ENCODE measurements at places on chromosomes 3 and 15.

- DNase-seq: peak; percentile 59
Measured at GRCh38 chr3:71402911-71403310, 180.6 kb downstream of the FOXP1 start.

DNA sequence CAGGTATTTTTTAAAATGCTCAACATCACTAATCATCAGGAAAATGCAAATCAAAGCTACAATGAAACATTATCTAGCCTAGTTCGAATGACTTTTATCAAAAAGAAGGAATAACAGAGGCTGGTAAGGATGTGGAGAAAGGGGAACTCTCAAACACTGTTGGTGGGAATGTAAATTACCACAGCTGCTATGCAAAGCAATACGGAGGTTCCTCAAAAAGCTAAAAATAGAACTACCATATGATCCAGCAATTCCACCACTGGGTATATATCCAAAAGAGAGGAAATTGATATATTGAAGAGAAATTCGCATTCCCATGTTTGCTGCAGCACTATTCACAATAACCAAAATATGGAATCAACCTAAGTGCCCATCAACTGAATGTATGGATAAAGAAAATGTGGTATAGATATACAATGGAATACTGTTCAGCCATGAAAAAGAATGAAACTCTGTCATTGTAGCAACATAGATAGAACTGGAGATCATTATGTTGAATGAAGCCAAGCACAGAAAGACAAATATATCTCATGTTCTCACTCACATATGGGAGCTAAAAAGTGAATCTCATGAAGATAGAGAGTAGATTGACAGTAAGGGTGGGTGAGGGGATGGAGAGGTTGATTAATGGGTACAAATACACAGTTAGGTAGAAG, 19.7 kb upstream of the CLN6 start:
- DNase-seq: peak; percentile 24

DNA sequence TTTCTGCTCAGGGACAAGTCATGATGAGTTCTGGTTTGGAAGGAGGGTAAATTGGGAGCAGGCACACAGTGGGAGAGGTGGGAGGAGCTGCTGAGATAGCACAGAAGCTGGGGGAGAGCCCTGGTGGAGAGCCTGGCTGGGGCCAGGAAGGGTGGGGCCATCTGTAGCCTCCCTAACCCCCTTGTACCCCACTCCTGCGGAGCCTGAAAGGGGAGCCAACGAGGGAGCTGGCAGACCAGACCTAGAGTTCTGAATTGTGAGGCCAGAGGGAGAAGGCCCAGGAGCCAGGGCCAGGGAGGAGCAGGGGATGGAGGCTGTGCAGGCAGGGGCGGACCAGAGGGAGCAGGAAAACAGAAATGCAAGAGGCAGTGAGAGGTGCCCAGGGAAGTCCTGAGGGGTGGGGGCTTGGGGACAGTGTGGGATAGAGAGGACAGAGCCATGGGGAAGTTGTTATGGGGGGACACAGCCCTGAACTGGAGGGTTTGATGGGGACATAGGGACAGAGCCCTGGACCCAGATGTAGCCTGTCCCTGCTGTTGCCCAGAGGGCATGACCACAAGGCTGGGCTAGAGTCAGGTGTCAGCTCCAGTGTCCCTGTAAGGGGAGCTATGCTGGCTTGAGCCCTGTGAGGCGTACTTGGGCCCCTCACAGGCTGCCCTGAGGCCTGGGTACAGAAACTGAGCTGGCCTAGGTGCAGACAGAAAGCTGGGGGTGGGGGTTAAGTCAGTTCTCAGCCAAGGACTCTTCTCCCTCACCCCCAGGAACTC, 1.2 kb downstream of the TMIE start:
- no peak for DNase-seq

GRCh38 chr3:132448216-132448961, 31.1 kb downstream of the DNAJC13 start:
- no peak for DNase-seq

GRCh38 chr3:159749406-159749805, 239.2 kb upstream of the IL12A start:
- no peak for DNase-seq

- DNase-seq: no peak
Measured at GRCh38 chr15:57248074-57248473, 128.2 kb upstream of the CGNL1 start.

DNA sequence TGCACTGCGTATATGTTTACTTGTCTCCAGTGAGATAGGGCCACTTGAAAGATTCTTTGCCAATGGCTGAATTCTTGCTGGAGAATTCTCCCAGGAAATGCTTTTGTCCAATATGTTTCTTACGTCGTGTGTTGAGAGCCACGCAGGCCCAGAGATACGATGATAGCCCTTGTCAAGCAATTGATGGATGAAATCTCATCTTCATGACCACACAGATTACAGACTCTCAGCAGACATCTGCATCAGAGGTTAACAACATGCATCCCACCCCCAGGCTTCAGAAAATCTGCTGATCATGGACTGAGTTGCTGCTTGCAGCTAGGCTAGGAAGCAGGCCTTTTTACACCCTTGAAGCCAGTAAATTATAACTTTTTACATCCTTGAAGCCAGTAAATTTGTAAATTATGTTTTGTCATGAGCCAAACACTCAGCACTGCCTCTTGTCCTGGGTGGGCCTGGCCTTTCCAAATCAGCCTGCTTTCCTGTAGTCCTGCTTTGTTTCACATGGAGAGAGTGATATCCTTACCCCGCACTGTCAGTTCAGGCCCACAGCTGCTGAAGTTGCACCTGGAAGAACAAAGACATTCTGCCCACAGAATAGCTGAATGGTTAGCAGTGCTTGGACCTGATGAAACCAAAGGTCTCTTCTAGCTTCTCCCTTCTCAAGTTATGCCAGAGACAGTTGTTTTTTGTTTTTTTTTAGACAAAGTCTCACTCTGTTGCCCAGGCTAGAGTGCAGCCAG, 84.4 kb downstream of the GPR156 start:
- no peak for DNase-seq

DNA sequence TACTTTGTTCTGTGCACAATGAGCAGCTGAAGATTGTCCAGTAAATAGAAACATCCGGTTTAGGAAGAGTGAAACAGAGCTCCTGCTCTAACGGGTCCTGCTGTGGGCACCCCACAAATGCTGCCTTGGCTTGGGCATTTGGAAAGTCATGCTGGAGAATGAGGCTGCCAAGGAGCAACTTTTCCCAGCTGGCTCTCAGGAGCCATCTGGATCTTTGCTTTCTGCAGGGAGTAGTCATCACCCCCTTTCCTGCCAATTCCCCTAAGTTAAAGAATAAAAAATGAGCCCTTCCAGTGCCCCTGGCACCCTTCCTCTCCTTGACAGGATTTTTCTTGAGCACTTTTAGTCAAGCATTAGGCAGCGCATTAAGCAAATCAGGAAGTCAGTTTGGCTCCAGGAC, 90.0 kb downstream of the FAM43A start:
- no peak for DNase-seq

DNA sequence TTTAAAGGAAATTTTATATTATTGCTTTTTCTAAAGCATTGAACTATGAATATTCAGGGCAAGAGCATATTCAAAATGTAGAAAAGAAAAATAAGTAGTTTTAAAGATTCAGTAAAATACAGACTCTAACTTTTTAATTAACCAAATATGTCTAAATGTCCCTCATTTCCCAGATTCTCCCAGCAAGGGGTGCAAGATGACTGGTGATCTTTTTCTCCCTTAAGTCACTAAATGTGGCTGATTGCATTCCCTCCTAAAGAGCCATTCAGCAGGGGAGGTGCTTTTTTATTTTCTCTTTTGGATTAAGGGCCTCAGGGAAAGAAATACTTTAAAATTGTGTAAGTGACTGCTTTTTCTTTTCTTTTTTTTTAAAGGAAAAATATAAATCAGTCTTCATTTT, 406.9 kb downstream of the OXSM start:
- DNase-seq: no peak

DNA sequence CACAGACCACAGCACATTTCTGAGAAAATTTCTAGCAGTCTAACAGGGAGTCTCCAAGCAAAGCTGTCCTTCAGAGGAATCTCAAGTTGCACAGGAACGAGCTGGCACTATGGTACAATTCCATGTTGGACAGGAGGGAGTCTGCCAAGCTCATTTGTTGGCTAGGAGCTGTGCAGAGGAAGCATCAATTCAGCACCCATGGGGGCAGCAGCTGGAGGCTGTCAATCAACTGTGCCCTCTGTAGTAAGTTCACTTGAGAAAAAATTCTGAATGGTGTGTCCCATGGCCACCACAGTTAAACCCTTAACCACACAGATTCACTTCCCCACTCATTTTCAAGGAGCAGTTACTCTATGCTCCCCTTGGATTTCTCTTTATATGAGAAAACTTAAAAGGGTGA, 298.5 kb upstream of the PPP2R3A start:
- DNase-seq: no peak

GRCh38 chr3:53102601-53103147, 27.6 kb downstream of the RFT1 start:
- DNase-seq: peak; percentile 9

DNA sequence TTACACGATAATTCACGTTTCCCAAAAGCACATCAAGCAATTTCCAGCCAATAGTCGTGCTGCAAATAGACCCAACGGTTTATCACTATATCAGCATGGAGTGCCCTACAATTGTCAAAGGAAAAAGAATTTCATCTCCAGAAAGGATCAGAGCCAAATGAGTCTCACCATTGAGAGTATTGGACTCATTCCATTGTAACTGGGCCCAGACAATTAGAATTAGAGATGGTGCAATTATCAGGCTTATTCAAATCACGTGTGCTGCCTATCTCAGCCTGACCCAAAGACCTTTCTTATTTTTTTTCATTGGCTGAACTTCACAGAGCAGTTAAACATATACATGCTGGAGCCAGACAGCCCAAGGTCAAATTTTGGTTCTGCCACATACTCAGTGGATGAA, 87.0 kb upstream of the LRTM1 start:
- DNase-seq: no peak

- no peak for DNase-seq
Measured at GRCh38 chr3:105401691-105402149, 35.0 kb downstream of the ALCAM start.

GRCh38 chr3:185089751-185090150, 63.1 kb downstream of the C3orf70 start:
- DNase-seq: no peak

GRCh38 chr3:146783446-146783845, 178.3 kb upstream of the PLSCR5 start:
- DNase-seq: no peak

DNA sequence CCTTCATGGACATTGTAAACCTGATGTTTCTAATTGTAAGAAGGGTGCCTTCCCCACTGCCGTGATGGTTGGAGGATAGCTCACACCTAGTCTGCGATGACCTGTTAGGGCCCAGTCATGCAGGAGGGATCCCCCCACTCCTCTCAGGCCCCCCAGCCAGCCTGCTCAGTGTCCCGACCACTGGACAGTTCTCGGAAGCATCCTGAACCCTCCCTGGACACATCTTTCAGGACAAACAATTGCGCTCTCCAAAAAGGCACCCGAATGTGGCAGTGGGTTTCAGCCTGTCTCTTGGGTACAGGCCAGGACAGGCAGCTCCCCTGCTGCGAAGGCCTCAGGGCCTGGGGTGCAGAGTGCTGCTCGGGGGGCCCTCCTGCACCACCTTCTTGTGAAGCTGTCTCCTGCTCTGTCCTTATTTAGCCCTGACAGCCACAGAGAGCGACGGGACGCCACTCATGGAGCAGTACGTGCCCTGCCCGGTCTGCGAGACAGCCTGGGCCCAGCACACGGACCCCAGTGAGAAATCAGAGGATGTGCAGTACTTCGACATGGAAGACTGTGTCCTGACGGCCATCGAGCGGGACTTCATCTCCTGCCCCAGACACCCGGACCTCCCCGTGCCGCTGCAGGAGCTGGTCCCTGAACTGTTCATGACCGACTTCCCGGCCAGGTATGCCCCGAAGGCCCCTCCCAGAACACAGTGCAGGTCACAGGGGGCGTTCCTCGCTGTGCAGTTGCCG, 132.3 kb downstream of the LRRK1 start:
- DNase-seq: no peak

DNA sequence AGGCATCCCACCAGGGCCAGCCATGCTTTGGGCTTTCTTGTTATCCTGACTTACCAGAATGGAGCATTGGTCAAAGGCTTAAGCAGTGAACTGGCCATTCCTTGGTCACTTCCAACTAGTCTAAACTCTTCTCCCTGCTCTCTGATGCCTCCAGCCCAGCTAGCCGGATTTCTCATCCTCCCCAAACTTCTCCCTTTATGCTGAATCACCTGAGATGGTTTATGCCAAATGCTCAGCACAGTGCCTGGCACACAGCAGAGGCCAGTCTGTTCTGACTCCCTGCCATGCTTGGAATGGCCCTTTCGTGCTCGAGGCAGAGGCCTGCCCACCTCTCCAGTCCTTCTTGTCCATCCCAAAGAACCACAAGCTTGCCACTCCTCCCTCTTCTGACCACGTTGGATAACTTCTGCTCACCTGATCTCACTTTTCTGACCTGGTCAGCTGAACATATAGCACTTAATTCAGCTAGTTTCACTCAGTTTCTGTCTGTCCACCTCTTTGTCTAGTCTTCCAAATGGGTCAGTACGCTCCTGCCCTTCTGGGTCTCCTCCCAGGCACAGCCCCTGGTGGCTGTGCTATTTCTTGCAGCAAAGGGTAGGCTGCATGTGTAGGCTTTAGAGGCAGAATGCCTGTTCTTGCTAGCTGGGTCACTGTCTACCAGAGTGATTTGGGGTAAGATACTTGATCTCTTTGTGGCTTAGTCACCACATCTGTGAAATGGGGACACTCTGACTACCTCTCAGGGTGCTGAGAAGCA, 2.2 kb upstream of the RBP1 start:
- DNase-seq: no peak

DNA sequence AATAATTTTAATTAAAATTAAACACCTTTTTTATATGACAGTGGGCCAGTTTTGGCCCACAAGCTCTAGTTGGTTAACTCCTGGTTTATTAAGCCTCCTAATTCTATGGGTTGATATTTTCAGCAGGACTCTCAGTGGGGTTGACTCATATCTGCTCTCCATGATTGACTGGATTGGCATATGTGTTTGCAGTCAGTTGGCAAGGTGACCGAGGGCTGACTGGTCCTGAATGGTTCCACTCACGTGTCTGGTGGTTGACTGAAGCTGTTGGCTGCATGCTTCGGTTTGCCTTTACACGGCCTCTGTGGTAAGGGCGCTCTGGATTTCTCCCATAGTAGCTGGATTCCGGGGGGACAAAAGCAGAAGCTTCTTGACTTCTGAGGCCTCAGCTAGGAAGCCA, 65.3 kb upstream of the ZNF280D start:
- no peak for DNase-seq

GRCh38 chr15:67144609-67145311, 79.4 kb downstream of the SMAD3 start:
- DNase-seq: no peak

Measured in bone marrow (tissue), 2 donors.